ENCODE measurements at places on chromosomes 5 and 9. TPM values are rescaled to one million over a fixed set of nuclear protein-coding genes. Genes with fewer than 3 reads are reported as not detected.
A peak's percentile ranks its signal among the peaks of the same experiment; 100 is the strongest.

DNA sequence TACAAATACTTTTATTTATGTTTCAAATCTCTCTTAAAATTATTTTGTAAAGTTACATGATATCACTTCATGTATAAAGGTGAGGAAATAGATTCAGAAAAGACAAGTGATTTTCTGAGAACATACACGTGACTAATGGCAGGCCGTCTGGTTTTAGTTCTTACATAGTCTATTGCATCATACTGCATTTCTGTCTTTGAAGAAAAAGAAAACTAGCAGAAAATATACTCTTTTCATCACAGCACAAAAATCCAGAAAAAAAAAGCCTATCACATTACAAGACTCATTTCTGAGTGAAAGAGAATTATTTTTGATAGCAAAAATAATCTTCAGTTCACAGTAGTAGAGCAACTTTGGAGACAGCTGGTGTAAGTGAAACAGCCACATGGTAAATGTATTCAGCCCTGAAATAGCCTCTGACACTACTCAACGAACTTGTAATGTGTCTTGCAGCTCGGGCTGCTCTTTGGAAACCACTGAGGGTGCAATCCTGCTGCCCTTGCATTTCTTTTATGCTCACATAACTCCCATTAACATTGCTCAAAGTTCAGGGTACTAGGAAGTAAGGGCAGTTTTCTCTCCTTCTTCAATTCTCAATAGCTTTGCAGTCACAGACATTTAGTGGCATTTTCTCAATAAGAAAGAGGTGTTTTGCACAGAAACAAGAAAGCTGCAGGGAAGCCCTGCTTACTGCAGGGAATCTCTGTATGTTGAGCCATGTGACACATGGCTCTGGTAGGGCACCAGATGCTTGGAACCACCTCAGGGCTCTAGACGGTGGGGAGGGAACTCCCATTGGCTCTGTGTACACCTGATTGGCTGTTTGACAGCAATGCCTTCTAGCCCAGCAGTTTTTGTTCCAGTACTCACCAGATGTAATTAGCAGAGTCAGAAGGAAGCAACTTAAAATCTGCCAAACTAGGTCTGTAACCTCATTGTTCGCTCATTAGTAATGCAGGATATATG, 845.3 kb upstream of the PTPRD start:
- no peak for DNase-seq

DNA sequence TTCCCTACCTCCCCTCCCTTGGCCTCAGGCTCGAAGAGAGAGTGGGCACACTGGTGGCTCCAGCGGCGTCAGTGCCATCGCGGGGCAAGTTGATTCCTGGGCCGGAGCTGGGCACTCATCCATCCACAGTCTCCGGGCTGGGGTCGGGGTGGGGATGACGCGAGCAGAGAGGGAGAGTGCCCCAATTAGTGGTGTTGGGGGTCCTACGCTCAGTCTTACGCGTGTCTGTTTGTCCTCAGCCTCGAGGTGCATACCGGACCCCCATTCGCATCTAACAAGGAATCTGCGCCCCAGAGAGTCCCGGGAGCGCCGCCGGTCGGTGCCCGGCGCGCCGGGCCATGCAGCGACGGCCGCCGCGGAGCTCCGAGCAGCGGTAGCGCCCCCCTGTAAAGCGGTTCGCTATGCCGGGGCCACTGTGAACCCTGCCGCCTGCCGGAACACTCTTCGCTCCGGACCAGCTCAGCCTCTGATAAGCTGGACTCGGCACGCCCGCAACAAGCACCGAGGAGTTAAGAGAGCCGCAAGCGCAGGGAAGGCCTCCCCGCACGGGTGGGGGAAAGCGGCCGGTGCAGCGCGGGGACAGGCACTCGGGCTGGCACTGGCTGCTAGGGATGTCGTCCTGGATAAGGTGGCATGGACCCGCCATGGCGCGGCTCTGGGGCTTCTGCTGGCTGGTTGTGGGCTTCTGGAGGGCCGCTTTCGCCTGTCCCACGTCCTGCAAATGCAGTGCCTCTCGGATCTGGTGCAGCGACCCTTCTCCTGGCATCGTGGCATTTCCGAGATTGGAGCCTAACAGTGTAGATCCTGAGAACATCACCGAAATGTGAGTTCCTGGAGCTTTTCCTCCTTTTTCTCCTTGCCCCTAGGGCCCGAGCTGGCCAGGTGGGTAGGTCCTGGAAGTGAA, 861 bp downstream of the NTRK2 start:
- DNase-seq, result no peak

DNA sequence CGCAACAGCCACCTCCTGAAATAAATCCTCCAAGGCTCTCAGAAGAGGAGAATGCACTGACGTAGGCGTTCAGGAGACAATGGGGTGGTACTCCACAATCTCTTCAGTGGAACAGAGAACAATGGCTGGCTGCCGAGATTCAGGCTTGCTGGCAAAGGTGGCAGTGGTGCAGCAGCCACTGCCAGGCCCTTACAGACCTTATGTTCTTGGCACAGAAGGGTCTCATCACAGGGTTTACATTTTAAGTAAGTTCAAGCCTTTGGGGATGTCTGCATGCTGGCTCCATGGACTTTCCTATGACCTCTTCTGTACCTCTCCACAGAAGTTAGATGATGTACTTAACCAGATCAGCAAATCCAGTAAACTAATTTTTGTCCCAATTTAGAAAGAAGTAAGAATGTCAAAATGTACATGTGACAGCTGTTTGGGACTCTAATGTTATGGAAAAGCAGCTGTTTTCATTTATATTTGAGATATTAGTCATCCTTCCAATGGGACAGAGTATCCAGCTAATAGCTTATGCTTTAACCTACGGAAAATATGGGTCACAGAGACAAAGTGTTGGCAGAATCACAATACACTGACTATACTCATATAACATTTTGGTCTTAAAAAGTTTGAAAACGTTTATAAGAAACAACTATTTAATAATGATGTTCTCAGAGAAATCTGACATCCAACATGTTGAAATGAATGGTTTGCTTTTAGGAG, 180.9 kb downstream of the MAPKAP1 start:
- DNase-seq, result no peak

Gene SPINK7
- not detected for total RNA-seq

DNA sequence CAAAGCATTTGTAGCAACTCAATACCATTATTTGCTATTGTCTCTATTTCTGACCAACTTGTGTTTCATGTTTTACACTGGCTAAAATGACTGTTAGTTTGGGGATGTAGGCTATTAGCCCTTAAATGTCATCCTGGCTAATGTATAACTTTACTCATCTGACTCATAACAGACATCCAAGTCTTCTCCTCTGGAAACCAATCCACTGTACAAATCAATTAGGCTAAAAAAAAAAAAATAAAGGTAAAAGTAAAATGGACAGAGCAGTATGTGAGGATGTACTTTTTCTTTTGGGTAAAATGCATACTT, 20.6 kb downstream of the MEGF9 start:
- no peak for DNase-seq

- DNase-seq, result no peak
These were observed 20.2 kb downstream of the OBP2B start for GRCh38 chr9:133188843-133189180.

- no peak for DNase-seq
These were observed 82.7 kb downstream of the ATP10B start for GRCh38 chr5:160769301-160769700.

DNA sequence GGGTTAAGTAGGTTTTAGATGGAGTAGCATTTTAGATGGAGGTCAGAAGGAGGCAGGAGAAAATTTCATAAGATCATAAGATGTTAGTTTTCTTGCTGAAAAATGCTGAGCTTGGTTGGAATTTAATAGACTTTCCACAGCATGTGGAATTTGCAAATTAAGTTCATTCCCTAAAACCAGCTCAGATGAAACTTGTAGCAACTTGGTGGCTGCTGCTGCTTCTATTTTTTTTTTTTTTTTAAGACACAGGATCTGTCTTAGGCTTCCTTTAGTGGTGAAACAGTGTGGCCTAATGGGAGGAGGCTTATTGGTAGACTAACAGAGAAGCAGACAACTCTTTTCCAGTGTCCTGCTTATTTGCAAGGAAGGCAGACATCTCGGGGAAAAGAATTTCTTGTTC, 154.5 kb downstream of the AOPEP start:
- no peak for DNase-seq

GRCh38 chr9:137674307-137674975, 55.6 kb downstream of the EHMT1 start:
- no peak for DNase-seq

GRCh38 chr5:133977858-133978257, 9.4 kb upstream of the C5orf15 start:
- DNase-seq, result no peak

- DNase-seq, result peak; percentile 62
These were observed 683 bp downstream of the DBN1 start for GRCh38 chr5:177472460-177473442.

DNA sequence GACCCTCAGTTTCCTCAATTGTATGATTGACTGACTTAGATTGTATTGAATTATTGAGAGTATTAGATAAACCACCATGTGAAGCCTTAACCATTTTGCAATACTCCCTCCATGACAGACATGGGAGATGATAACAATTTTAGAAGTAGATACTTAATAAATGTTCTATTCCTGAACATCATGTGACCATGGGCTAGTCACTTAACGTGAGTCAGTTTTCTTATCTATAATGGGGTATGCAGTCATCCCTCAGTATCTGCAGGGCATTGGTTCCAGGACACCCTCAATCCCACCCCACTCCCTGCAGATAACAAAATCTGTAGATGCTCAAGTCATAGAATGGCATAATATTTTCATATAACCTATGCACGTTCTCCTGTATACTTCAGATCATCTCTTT, 31.0 kb downstream of the SNX18 start:
- DNase-seq, result no peak

DNA sequence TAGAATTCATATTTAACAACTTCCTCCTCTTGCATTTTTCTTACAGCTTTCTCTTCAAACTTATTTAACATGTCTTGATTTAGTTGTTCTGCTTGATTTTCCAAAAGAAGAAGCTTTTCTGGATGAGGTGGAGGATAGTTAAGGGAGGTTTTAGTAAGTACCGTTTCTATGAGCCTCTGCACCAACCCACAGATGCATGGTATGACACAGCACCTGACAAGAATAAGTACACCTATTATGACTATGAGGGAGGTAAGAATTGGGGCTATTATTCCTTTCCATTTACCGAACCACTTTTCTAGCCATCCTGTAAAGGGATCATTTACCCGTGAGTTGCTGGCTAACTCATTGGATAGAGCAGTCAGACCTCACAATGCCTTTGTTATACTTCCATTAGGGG, 2.5 kb upstream of the HMGCS1 start:
- DNase-seq, result no peak

- no peak for DNase-seq
These were observed at the start of gene SPATA9 for GRCh38 chr5:95682891-95683290. SPATA9 (minus strand) TSS chr5:95682991; CDS start chr5:95682854, 137 bp downstream.

DNA sequence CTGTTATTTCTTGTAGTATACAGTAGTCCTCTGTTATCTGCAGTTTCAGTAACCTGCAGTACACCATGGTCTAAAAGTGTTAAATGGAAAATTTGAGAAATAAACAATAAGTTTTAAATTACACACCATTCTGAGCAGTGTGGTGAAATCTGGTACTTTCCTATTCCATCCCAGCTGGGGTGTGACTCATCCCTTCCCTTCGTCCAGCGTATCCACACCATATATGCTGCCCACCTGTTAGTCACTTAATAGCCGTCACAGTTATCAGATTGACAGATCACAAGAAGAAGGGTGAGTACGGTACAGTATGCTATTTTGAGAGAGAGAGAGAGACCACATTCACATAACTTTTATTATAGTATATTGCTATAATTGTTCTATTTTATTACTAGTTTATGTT, 28.9 kb downstream of the FAM151B start:
- no peak for DNase-seq

DNA sequence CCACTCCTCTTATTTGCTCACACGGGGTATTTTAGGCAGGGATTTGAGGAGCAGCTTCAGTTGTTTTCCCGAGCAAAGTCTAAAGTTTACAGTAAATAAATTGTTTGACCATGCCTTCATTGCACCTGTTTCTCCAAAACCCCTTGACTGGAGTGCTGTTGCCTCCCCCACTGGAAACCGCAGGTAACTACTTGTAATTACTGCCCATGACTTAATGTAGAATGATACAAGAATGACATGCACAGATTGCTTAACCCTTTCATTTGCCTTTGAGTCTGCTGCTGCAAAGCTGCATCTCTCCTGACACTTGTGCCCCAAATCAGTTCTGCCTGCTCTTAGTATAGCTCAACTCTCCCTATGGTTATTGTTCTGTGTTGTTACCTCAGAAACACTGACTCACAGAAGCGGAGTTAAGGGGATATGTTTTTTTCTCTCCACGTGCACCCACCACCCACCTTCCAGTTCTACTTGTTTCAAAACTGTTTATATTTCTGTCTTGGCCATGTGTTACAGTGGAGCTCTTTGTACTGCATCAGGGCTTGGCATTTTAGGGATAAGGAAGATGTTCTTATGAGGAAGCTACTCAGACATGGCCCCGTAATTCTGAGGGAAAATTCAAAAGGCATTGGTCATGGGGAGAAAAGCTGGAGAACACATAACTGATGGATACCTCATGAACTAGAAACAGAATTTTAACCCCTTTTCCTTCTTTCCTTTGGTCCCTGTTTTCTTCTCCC, 2.3 kb downstream of the ADRB2 start:
- peak; percentile 65 for DNase-seq

Gene FOXD4L6
- total RNA-seq, result not detected

Gene BHMT2
- total RNA-seq, result not detected

- no peak for DNase-seq
These were observed 27.6 kb upstream of the FSTL4 start for GRCh38 chr5:133639850-133640528.

Gene MVB12B
- 9.8 TPM for total RNA-seq

DNA sequence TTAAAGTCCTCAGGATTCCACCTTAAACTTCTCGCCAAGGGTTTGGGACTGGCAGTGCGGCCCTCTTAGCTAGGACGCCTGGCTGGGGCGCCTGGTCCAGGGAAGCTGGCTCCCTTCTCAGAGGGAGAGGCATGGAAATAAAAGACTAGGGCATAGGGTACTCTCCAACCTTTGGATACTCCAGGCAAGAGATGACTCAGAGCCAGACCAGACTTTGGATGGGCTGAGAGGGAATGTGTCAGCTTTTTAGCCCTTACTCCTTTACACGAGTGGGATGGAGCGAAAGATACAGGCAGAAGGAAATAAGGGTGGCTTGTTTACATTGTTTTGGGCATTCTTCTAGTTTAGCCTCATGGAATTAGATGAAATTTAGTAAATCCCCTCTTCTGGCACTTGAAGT, 48.2 kb downstream of the IL31RA start:
- DNase-seq, result no peak

Gene PPIC
- total RNA-seq, result not detected

GRCh38 chr9:134335061-134335460, 8.8 kb downstream of the RXRA start:
- no peak for DNase-seq

Measured in B cell (primary cell).